A549 treated with Hydrocortisone at 1 μM for 4 hours (cell line): ENCODE measurements at places on chromosomes 2 and 18. TPM values are rescaled to one million over a fixed set of nuclear protein-coding genes. Genes with fewer than 3 reads are reported as not detected.

Gene TNFRSF11A
- 5.7 to 8.2 TPM (median 6.8 TPM) in 5 replicates for total RNA-seq

Gene CNTNAP5
- not detected in 5 replicates for total RNA-seq

Gene SKA1
- 10.9 to 16.1 TPM (median 12.0 TPM) in 5 replicates for total RNA-seq

Gene ATP8B1
- 6.0 to 8.9 TPM (median 6.8 TPM) in 5 replicates for total RNA-seq

Gene HJURP
- total RNA-seq, result 52.3 to 59.6 TPM (median 55.7 TPM) in 5 replicates

Gene STARD6
- total RNA-seq, result 0.20 TPM in 1 of 5 replicates, not detected in the others

Gene NT5DC4
- total RNA-seq, result not detected in 5 replicates

Gene LNPK
- 9.5 to 14.3 TPM (median 12.3 TPM) in 5 replicates for total RNA-seq

Gene CFC1
- total RNA-seq, result 0.09 to 0.10 TPM in 2 of 5 replicates, not detected in the others

Gene UGT1A10
- total RNA-seq, result 0.08 to 0.09 TPM in 2 of 5 replicates, not detected in the others

Gene UGT1A5
- 0.08 to 0.13 TPM in 2 of 5 replicates, not detected in the others for total RNA-seq

Gene HNMT
- total RNA-seq, result 0.47 to 1.4 TPM (median 0.98 TPM) in 5 replicates

Gene MATN3
- 11.9 to 19.5 TPM (median 17.0 TPM) in 5 replicates for total RNA-seq

Gene CCDC102B
- total RNA-seq, result 0.18 to 0.81 TPM (median 0.28 TPM) in 4 of 5 replicates, not detected in the other

Gene NFATC1
- 5.2 to 6.2 TPM (median 5.7 TPM) in 5 replicates for total RNA-seq

Gene CCDC85A
- total RNA-seq, result 0.29 to 0.33 TPM (median 0.32 TPM) in 5 replicates

Gene CRYGD
- not detected in 5 replicates for total RNA-seq

Gene HTR2B
- 0.06 to 0.07 TPM in 2 of 5 replicates, not detected in the others for total RNA-seq

Gene NPPC
- 0.21 to 0.37 TPM (median 0.28 TPM) in 4 of 5 replicates, not detected in the other for total RNA-seq

Gene TMEM247
- not detected in 5 replicates for total RNA-seq

Gene GKN1
- total RNA-seq, result 0.37 to 0.94 TPM (median 0.48 TPM) in 5 replicates

Gene SRD5A2
- total RNA-seq, result 0.02 to 0.06 TPM (median 0.03 TPM) in 5 replicates

Gene FBXO41
- total RNA-seq, result 3.9 to 5.5 TPM (median 5.3 TPM) in 5 replicates

Gene CFAP53
- 0.10 to 0.38 TPM (median 0.30 TPM) in 5 replicates for total RNA-seq

Gene MSH6
- total RNA-seq, result 75.7 to 110 TPM (median 88.0 TPM) in 5 replicates

Gene C1GALT1C1L
- 2.3 to 2.7 TPM (median 2.6 TPM) in 5 replicates for total RNA-seq

Gene DARS1
- 52.3 to 66.4 TPM (median 57.2 TPM) in 5 replicates for total RNA-seq

Gene BCL11A
- total RNA-seq, result 0.03 to 0.25 TPM (median 0.13 TPM) in 5 replicates
